ENCODE measurements at places on chromosomes 6 and 20.
A peak's percentile ranks its signal among the peaks of the same experiment; 100 is the strongest.

DNA sequence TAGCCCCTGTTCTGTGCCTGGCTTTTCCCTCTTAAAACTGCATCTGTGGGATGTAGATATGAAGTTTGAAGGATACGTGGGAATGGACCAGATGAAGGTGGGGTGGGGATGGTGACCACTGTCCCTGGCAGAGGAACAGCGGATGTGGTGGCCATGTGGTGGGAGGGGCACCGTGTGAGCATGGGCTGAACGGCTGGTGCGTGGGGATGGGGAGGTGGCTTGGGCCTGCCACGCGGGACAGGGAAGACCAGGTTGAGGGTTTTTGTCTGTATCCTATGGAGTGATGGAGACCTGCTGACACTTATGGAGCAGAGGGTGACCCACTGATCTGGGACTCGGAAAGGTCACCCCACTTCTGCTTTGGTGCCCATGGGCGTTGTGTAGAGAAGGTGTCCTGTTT lies 19.2 kb downstream of the PHACTR3 start:
- no peak for DNase-seq

DNA sequence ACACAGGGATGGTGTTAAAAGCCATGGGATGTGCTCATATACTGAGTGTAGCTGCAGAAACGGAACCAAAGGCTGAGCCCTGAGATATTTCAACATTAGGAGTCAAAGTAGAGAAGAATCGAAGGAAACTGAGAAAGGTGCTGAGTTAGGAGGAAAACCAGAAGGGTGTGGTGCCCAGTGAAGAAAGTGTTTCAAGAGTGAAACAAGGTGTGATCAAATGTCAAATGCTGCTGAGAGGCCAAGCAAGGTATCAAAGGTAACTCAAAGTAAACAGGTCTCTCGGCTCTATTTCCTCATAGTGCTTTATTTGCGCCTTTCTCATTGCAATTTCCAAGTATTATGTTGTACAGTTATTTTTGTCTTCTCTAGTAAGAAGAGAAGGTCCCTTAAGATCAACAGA lies 94.1 kb downstream of the PRDM1 start:
- no peak for DNase-seq

DNA sequence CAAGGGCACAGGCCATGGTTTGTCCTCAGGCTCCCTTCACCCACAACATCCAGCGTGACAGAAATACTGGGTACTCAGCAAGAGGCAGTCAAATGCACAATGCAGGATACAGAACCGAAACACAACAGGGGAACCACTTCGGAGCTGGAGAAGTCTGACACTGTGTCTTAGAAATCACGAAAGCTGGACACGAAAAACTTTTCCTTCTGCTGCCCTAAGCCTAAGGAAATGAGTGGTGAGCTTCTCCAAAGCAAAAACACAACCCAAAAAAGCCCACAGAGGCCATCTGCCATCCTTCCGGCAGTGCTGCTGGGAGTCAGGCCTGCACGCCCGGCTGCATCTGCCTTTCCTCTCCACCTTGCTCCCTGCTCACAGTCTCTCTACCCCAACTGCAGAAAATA lies 106.3 kb downstream of the SLC23A2 start:
- DNase-seq = no peak

GRCh38 chr6:90226257-90226656 lies 70.4 kb downstream of the BACH2 start:
- no peak for DNase-seq

DNA sequence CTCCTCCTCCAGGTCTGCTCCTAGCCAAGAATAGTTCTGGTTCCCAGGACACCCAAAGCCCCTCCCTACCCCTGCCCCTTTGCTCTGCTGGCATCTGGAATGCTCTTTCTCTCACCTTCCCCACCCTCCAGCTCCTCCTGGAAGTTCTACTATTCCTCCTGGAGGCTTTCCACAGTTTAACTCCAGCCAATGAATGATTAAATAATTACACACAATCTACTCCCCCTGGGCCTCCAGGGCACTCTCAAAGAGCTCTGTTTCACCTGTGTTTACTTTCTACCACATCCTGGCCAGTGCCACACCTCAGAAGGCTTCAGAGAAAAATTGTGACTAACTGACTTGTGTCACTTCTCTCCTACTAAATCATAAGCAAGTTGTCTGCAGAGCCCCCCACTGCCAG lies 36.2 kb downstream of the GCM1 start:
- no peak for DNase-seq

GRCh38 chr20:43529457-43530153 lies 22.1 kb downstream of the L3MBTL1 start:
- DNase-seq = no peak

DNA sequence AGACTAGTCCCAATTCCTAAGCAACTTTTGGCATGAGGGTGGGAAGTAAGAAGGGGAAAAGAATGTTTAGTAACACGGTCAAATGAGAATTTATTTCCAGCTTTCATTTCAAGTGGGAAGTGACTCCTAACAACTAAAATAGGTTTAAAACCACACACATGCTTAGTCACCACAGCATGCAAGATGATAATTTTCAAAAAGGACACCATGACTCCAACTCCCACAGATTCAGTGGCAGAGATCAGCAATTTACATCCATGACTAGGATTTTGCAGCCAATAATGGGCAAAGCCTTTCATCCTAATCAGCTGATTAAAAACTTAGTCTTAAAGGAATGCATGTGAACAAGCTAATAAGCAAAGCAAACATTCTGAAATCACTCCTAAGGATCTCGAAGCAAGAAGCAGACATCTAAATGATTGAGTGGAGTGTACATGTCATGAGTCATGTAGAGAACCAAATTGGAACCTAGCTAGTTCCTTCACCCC lies 48.1 kb upstream of the GCLC start:
- DNase-seq = no peak

- DNase-seq = peak; percentile 47
Measured at GRCh38 chr6:1856381-1856780, 246.7 kb downstream of the FOXC1 start.

GRCh38 chr6:41072836-41073202 lies at the start of gene NFYA:
NFYA (plus strand) TSS chr6:41072974; CDS start chr6:41079090, 6,116 bp downstream.
- DNase-seq = no peak

All from NCI-H82 (cell line).